ENCODE measurements at places on chromosomes 3 and 15.

- no peak for DNase-seq
Observed at GRCh38 chr3:33318710-33319380, 41.6 kb downstream of the FBXL2 start.

DNA sequence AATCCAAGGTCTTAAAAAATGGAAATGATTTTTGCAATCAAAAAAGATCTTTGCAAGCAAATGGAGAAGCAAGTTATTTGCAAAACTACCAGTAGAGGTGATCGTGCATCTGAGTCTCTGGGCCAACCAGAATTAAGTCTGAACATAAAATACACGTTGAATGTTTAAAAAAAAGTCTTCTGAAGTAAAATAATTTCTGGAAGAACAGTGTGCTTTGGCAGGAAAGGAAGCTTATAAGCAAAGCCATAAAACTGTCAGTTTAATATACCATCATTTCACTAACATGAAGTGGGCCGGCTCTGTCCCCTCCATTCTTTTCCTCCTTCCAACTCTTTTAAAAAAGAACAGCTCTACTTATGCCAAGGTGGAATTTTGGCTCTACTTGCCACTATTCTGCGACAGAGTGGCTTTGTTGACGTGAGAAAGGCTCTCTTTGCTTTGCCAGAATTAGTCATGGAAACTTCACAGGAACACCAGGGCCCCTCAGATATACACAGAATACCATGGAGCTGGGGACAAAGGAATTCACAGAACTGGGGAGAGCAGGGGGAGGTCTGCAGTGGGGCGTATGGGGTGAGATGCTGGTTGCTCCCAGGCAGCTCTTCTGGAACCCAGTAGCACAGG is 29.8 kb downstream of the FSTL1 start:
- no peak for DNase-seq

- DNase-seq = no peak
Observed at GRCh38 chr3:54889731-54890130, 38.1 kb downstream of the LRTM1 start.

GRCh38 chr15:68687136-68687735 is 108.4 kb downstream of the CORO2B start:
- no peak for DNase-seq

DNA sequence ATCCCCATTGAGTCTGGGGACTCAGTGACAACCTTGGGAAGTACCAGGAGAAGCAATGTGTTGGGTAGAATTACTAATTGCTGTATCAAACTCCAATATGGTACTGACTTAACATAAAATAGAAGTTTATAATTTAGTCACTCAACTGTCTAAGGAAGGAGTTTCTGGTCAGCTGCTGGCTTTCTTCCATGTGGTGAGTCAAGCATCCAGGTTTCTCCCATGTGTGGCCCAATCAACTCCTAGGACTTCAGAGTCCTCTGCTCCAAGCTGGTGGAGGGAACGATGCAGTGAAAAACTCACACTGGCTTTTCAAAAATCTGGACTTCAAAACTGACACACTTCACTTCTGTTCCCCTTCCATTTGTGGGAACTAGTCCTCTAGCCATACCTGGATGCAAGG is 25.2 kb downstream of the WNT5A start:
- DNase-seq = no peak

GRCh38 chr15:99412082-99412481 is 153.7 kb upstream of the MEF2A start:
- no peak for DNase-seq

DNA sequence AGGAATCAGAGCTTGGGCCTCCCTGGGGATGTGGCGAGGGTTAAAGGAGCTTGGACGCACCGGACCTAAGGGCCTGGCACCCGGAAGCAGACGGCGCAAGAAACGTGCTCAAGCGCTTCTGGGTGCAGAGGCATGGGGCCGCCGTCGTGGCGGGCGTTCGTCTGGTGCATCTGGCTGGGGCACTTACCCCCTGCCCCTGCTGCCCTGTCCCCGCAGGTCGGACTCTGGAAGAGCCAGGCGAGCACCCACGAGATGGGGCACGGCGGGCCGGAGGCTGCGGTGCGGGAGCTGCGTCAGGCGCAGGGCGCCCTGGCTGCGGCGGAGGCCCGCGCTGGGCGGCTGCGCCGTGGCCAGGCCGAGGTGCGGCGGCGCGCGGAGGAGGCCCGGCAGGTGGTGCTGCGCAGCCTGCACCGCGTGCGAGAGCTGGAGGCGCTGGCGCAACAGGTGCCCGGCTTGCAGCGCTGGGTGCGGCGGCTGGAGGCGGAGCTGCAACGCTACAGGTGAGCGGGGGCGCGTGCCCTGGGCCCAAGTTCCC is 2.5 kb downstream of the EFCC1 start:
- no peak for DNase-seq

- DNase-seq = no peak
Observed at GRCh38 chr15:55250392-55250791, 39.2 kb downstream of the RAB27A start.

DNA sequence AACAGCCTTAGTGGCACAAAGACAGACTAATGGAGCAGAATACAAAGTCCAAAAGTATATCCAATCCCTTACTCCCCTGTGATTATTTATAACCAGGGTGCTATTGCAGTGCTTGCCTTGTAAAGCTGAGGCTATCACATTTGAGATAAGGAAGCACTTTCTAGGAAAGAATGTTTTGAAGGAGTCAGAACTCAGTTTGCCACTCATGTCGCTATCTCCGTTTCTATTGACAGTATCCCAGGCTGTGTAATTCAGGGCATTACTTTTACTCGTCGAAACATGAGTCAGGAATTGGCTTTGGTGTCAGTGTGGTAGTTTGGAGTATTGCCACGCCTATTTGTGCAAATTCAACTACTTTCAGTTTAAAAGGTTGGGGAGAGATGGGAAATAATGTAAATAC is 78.4 kb downstream of the FBXL2 start:
- DNase-seq = no peak

GRCh38 chr15:35437157-35437556 is 108.8 kb downstream of the DPH6 start:
- DNase-seq = no peak

GRCh38 chr3:22113453-22113852 is 362.4 kb upstream of the ZNF385D start:
- DNase-seq = no peak

- peak; percentile 88 for DNase-seq
Observed at GRCh38 chr3:148943506-148944205, 47.7 kb upstream of the GYG1 start.

All from cerebellar nuclear complex (tissue), 1 donor.